Daoy (cell line): ENCODE measurements at places on chromosomes 7 and 10. TPM values are rescaled to one million over a fixed set of nuclear protein-coding genes. Genes with fewer than 3 reads are reported as not detected.
A peak's percentile ranks its signal among the peaks of the same experiment; 100 is the strongest.

DNA sequence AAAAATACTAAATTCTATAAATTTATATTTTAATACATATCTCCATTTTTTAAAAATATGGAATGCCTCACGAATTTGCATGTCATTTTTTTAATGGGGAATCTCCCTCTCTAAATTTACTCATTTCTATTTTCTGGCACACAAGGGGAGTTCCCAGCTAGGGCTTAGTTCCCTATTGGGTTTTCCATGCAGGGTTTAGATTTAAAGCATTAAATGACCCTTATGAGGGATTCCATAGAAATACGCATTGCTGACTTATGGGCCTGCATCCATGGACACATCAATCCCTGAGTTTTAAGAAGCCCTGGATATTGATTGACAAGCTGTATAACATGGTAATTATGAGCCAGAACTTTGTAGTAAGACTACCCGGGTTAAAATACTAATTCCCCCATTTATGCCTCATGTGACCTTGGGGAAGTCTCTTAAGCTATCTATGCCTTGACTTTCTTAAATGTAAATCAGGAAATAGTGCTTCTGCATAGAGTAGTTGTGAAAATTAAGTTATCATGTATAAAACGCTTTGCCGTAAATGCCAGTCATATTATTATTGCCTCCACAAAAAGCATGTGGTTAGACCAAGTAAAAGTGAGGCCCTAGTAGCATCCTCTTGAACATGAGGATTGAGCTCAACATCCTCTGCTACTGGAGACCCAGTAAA is 78.8 kb upstream of the ANKRD1 start:
- DNase-seq = no peak

Gene PRR15
- 2.3 and 3.5 TPM in 2 replicates for total RNA-seq

GRCh38 chr7:141264511-141264910 is 190.6 kb downstream of the TMEM178B start:
- DNase-seq = no peak

- DNase-seq = no peak
Measured at GRCh38 chr7:84678841-84679240, 484.3 kb upstream of the SEMA3A start.

- DNase-seq = no peak
Measured at GRCh38 chr7:76292213-76292573, 10.3 kb upstream of the HSPB1 start.

GRCh38 chr10:110398419-110399105 is 93.8 kb upstream of the SMNDC1 start:
- peak; percentile 94 for DNase-seq

Gene SPDYE3
- total RNA-seq = not detected in 2 replicates

DNA sequence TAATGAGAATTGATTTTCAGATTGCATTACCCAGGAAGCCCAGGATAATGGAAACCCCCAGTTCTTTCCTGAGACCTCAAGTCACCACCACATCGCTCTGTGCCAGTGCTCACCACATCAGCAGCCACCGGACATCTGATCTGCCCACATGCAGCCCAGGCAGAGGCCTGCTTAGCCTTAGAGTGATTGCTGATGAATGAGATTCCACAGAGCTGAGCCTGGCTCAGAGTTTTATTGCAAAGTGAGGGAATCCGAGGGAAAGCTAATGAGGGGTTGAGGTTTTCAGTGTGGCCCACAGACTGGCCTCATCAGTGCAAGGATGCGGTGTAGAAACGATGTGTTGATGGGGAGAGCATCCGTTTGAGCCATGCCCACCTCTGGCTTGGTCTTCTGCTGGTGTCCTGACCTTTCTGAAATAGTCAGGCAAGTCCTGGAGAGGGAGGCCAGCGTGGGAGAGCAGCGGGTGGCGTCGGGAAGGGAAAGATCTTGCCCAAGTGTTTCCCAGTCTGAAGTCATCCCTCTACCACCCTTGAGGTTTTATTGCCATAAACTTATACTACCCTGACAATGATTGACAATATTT is 120.3 kb downstream of the ITIH5 start:
- DNase-seq = peak; percentile 54

- no peak for DNase-seq
Measured at GRCh38 chr10:74083304-74083703, 67.3 kb downstream of the AP3M1 start.

GRCh38 chr10:116664631-116665030 is 43.9 kb downstream of the PNLIPRP2 start:
- DNase-seq = no peak

DNA sequence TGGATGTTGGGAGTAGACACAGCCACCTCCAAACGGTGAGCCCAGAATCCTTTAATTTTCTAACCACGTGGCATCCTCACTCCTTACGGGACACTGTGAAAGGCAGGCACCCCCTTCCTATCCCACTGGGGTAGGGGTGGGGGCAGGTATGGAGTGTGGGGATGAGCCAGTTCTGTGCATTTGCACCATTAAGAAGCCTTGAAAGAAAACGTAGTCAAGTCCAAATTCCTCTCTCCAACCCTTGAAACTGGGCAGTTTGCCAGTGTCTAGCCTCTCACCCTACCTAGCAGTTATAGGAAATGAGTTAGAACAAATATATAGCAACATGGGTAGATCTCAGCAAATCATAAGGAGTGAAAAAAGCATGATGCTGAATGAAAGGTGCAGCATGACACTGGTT is 92.4 kb upstream of the LEP start:
- DNase-seq = peak; percentile 49

- no peak for DNase-seq
Measured at GRCh38 chr7:94513565-94513860, 3.9 kb downstream of the CASD1 start.
